ENCODE measurements at places on chromosomes 7 and 10.

GRCh38 chr7:6205971-6206660 lies 66.3 kb downstream of the CYTH3 start:
- DNase-seq: no peak

GRCh38 chr7:135980665-135981180 lies 3.6 kb upstream of the MTPN start:
- DNase-seq: no peak

DNA sequence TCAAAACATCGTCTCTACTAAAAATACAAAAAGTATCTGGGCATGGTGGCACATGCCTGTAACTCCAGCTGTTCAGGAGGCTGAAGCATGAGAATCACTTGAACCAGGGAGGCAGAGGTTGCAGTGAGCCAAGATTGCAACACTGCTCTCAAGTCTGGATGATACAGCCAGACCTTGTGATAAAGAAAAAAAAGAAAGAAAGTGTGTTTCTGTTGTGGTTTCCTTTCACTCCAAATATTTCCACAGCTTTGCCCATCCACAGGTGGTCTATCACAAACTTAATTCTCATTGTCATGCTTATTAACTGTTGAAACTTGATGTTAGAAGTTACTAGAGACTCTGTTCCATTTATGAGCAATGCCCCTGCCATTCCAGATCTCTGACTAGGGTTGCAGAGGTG lies 316.0 kb upstream of the SEMA3C start:
- DNase-seq: no peak

DNA sequence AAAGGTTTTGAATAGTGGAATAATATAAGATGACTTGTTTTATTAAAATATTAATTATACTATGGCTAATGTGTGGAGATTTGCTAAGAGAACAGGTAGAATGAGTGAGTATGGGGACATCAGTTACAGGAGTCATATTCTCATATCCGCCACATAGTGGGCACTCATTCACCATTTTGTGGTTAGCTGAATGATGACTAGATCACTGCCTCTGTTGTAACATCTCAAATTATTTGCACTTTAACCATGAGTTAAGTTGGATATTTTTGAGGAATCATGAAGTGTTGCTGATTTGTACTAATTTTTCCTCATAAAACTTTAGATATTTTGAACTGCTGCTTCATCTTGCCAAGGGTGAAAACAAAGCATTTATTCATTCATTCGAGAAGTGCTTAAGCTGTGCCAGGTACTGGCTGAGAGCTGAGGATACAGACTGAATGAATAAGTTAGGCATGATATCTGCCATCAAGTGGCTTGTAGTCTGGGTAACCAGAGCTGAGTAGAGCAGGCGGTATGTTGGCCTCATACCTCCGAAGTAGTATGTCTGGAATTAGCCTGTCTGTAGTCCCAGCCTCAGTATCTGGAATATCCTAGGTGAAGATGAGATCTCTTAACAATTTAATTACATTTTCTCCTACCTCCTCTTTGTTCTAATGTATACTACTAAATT lies 100.5 kb downstream of the ZEB1 start:
- DNase-seq: no peak

- no peak for DNase-seq
Measured at GRCh38 chr10:11856678-11857077, 33.5 kb downstream of the PROSER2 start.

DNA sequence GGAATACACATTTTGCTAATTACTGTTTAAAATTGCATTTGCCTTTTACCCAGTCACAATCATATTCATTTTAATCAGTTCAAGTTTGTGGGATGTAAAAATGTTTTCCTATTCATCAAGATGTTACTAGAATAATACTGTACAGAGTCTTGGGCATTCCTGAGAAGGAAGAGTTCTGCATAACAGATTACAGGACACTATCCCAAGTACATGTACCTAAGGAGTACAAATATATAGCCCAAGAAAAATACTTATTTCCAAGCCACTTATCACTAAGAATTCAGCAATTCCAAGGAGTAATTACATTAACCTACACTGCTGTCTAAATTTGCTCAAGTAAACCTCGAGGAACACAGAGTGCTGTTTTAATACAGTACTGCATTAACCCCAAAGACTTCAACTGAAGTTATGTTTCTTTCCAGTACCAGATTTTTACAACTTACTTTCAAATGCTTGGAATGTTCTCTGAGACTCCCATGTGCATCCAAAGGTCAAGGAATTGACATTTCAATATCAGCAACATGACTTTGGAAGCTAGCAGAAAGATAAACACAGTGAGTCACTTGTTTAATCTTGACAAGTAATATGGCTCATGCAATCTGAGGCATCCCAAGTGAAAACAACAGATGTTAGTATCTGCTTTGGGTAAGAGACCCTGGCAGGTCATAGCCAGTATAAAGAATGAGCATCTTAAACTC lies 125.4 kb upstream of the BET1 start:
- no peak for DNase-seq

GRCh38 chr7:73742338-73742752 lies 3.7 kb upstream of the ABHD11 start:
- DNase-seq: peak; percentile 17

- peak; percentile 23 for DNase-seq
Measured at GRCh38 chr10:119608316-119609155, 11.8 kb upstream of the TIAL1 start.

DNA sequence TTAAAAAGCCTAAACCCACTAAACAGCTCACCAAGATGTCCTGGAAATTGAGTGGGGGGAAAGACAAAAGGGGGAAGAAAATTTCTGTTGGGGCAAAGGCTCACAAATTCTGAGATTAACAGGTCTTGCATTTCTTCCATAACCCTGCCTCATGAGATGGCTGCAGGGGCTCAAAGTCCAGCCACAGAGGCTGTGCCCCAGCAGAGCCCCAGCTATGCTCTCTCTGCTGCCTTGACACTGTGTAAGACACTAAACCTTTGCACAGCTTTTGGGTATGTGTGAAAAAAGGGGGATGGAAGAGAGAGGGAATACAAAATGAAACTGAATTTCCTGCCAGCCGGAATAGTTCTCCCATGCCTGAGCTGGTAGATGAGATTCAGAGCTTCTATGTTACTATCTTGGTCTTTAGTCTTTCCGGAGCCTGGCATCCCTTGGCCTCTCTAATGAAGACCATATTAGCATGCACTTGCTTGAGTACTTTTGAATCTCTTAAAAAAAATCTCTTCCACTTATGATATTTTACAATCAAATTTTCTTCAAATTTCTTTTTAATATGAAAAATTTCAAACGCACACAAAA lies 240.0 kb upstream of the IMMP2L start:
- DNase-seq: no peak
